ENCODE measurements at places on chromosomes 12 and 14.

GRCh38 chr14:22448035-22448904 lies 140.8 kb downstream of the DAD1 start:
- DNase-seq = no peak

- DNase-seq = no peak
These were observed 82.9 kb upstream of the CLMN start for GRCh38 chr14:95402578-95402977.

GRCh38 chr12:55679691-55680090 lies 28.0 kb downstream of the ITGA7 start:
- no peak for DNase-seq

GRCh38 chr12:112346194-112346593 lies 36.0 kb downstream of the HECTD4 start:
- DNase-seq = no peak

DNA sequence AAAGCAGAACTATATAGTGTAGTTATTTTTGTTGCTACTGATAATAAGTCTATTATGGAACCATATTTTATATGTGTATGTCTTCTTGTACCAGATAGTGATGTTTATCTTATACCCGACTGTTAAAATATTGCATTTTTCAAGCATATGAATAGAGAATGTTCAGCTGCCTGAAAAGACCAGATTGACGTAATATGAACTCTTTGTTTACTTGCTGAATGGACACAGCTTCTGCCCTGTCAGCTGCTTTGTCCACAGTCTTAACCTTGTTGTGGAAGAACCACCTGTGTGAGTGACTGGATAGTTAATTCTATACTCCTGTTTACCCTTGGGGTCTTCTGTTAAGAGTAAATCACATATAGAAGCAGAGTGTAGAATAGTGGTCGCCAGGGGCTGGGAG lies 109.3 kb downstream of the LGR5 start:
- DNase-seq = no peak

DNA sequence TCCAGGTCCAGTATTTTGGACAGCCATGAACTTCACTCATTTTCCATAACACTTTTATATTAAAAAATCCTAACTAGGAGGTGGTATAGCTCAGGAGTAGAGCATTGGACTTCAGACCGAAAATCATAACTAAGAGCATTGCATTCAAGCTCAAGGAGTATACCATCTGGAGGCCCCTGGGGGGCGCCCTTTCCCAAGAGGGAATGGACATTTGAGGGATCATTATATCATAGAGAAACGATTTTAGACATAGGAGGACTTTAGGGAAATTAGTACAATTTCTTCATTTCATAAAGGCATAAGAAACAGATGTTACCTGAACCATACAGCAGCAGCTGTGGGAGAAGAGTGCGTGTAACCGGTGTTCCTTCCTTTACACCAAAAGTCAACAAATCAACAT lies 5.2 kb upstream of the ATG14 start:
- no peak for DNase-seq

GRCh38 chr12:68175557-68176061 lies 16.1 kb upstream of the IFNG start:
- DNase-seq = no peak

- peak; percentile 65 for DNase-seq
These were observed 572 bp downstream of the RAN start for GRCh38 chr12:130872179-130873096.

DNA sequence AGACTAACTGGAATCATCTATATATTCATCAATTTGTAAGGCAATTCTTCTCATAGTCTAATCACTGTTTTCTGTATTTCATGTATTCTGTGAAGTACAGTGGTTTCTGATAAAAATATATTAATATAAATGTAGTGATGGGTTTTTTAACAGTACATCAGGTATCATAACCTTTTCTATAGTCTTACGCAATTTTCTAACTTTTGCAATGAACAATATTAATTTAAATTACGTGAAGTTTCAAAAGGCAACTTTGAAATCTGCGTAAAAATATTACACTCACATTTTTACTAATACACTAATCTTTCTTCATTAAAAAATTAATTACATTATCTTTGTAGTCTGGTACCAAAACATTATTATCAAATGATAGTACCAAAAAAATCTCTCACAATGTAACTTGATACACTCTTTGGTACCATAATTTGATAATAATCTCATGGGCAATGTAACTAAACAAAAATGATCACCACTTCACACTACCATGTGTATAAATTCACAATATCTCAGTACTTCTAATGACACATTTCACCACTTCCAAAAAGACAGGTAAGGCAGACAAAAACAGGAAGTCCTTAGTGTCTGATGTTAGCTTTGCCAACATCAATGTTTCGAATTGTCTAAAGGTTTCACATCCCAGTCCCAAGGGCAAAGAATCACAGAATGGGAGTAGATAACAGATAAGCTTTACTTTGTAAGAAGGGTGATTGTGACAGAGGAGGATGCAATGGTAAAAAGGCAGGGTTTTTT lies 8.7 kb downstream of the DNAI7 start:
- no peak for DNase-seq

- DNase-seq = no peak
These were observed 7.9 kb downstream of the NKX2-1 start for GRCh38 chr14:36511981-36512584.

DNA sequence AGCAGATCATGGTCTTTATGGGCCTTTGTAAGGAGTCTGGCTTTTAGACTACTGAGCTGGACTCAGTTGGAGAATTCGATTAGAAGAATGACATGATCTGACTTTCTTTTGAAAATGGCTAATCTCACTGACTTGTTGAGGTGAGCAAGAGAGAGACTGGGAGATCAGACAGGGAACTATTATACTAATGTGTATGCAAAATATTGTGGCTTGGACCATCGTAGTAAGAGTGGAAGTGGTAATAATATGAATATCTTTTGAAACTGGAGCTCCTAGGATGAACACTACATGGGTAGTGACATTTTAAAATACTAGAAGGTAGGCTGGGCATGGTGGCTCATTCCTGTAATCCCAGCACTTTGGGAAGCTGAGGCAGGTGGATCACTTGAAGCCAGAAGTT lies 56.2 kb upstream of the CCT2 start:
- no peak for DNase-seq

DNA sequence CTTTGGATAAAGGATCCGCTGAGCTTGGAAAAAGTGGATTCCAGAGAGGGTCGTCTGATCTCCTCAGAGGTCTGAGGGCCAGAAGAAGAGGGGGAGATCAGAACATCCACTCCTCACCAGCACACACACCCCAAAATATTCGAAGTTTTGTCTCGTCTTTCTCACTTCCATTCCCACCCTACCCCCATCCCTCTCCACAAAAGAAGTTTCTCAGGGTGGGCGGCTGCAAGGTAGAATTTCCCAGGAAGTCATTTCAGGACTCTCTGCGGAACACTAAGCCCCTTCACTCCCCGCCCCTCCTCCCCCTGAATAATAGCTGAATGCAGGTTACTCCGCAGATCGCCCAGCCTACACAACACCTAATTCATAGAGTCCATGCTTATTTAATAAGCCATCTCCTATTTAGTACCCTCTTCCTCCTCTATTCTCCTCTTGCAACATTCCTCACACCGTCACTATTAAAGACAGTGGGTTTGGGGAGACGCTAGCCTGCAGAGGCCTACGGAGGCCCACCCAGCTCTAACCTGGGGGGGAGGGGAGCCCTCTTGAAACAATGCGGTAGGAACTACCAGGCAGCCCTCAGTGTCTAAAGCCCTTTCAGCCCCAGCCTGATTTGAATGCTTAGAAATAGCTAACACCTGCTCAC lies 649 bp upstream of the SALL2 start:
- peak; percentile 16 for DNase-seq

GRCh38 chr14:24054324-24054641 lies 2.5 kb downstream of the CARMIL3 start:
- no peak for DNase-seq

- no peak for DNase-seq
These were observed 80.9 kb downstream of the DAD1 start for GRCh38 chr14:22508150-22508457.

DNA sequence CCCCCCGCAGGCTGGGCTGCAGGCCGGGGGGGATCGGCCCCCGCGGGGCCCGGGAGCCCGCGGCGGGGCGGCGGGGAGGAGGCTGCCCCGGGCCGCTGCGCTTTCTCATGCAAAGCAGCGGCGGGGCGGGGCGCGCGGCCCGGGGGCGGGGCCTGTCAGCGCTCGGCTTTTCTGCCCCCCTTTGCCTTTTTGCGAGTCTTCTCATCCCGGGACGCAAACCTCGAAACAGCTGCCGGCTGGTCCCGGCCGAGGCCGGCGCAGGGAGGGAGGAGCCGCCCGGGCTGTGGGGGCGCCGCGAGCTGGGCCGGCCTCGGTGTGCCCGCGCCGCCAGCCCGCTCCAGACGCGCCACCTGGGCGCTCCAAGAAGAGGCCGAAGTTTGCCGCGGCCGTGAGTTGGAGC lies at the start of gene FZD10:
Gene FZD10, plus strand, starts transcription at position 198 of the 400 bp plus-strand sequence. CDS start 479 bp downstream, outside the sequence.
- peak; percentile 89 for DNase-seq

GRCh38 chr14:22986508-22987054 lies 4.2 kb upstream of the AJUBA start:
- peak; percentile 95 for DNase-seq

- no peak for DNase-seq
These were observed 477.8 kb upstream of the SEL1L start for GRCh38 chr14:82011460-82011859.

GRCh38 chr12:71838676-71839075 lies 883 bp upstream of the TBC1D15 start:
- no peak for DNase-seq

- no peak for DNase-seq
These were observed 341.4 kb downstream of the ADAMTS20 start for GRCh38 chr12:43210485-43211192.

- peak; percentile 56 for DNase-seq
These were observed 127.1 kb downstream of the FIGNL2 start for GRCh38 chr12:51721282-51721940.

DNA sequence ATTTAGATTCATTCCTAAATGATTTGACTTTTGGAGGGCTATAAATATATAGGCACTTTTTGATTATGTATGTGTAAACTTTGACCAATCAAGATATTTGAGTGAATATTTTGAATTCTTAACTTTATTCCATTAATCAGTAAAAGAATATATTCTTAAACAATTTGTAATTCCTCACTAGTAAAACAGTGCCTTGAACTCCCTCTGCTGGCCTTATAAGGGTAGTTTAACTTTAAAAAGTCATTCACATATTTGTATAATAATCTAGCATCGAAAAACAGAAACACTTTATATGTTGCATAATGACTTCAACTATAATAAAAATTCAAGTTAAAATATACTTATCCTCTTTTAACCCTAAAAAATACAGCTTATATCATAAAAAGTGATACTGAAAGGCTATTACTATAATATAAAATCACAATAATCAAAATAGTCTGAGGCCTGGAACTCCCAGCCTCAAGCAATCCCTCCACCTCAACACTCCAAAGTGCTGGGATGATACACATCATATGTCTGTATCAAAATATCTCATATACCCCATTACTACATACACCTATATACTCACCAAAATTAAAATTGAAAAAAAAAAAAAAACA lies 31.2 kb downstream of the CCDC59 start:
- peak; percentile 47 for DNase-seq

DNA sequence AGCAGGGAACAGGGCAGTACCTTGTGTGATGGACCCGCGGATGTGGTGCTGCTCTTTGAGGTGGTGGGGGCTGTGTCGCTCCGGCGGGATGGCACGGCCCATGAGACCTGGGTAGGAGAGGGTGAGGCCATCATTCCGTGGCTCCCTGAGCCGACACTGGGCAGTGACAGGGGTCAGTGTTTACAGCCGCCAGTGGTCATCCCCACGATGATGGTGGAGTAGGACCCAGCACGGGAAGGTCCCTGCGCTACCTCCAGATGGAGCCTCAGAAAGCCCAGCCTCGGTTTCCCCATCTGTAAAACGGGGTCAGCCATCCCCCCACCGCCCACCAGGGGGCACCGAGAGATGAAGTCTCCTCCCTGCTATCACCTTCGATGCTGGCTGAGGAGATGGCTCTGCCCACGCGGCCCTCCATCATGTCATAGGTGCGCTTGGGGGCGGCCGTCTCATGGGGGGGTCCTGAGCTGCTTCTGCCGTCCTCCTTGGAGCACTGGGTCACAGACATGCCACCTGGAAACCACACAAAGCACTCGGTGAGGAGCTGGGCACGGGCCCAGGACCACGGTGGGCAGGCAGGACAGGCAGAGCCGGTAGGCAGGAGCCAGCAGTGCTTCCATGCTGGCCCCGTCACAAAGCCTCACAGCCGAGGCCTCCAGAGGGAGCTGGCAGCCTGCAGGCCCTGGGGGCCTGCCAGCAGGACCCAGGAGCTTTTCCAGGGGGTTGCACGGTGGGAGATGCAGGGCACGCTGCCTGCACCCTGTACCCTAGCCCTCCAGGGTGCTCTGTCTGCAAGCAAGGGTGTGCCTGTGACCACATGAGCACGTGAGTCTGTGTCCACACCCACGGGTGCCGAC lies 53.1 kb downstream of the RFLNA start:
- no peak for DNase-seq

Data from tongue (tissue), 3 donors.